ENCODE measurements at places on chromosomes 5 and 9.

DNA sequence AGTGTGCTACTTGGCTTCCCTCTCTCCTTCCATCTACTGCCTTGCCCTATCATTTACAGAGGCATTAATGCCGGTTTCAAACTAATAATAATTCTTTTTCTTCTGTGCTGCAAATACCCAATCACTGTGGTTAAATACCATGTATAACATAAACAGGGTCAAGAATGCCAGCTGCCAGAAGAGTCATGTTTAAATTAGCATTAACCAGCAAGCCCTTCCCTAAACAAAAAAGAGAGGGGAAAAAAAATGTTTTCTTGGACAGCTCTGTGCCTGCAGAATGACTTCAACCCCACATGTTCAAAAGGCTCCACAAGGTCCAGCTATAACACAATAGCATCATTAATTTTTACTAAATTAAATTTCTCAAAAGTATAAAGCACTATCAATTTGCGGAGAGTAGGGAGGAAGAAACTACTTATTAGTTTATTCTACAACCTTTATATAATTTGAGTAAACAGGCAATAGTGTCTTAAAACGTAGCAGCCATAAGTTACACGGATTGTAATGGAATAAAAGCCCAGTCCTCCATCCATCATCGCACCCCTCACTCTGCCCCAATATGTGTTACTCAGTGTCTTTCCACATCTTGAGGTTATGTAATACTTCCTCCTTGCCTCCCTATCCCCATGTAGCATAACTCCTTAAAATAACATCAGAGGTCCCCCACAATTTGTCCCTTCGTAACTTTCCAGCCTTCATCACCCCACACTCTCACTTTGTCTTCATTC, 3.9 kb downstream of the LPAR1 start:
- no peak for DNase-seq

- no peak for DNase-seq
These were observed 14.9 kb downstream of the BRD3 start for GRCh38 chr9:134052941-134053340.

DNA sequence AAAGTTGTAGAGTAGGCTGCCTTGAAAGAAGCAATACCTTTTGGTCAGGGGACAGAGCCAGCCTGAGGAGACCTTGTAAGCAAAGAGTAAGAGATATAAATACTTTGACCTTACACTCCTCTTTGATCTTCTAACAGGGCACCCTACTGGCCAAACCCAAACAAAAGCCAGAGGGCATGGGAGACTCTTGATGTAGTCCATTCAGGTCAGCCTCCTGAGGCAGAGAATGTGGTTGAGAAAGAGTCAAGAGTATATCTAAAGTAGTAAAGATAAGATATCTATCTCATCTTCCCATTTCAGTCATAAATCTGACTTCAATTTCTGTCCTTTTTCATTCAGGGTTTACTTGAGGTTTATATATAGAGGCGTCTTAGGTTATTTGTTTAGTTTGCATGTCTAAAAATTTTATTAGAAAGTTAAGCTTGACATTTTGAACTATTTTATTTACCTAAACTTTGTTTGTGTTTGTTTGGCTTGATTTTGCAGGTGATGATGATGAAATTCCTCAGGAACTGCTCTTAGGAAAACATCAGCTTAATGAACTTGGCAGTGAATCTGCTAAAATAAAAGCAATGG, 125.7 kb downstream of the NIPBL start:
- no peak for DNase-seq

GRCh38 chr5:168106008-168106761, 185.3 kb upstream of the WWC1 start:
- no peak for DNase-seq

DNA sequence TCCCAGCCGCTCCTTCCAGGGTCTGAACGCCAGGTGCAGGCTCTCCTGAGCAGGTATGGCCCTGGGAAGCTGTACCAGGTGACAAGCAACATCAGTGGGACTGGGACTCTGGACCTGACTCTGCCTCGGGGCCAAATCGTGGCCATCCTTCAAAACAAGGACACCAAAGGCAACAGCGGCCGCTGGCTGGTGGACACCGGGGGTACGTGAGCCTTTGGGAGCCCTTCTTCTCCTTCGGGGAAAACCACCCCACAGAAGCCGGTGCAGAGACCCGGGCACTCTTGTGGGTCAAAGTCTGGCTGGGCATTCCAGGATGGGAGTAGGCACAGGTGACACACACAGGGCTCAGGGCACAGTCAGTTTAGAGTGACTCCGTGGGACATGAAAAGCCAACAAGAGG, 45.8 kb downstream of the ARHGEF37 start:
- no peak for DNase-seq

DNA sequence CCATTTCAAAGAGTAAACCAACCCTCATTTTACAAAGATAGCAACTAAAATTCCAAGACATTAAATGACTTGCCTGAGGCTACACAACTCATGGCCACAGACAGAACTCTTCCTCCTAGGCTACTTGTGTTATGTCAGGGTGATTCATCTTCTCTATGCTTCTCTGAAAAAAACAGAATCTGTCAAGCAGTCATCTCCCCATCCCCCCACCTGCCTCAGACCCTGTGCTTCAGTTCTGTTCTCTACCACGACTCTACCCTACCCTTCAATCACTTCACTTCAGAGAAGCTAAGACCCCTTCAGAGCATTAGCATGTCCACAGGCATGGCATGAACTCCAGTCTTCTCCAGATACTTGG, 277.7 kb upstream of the PTGER4 start:
- DNase-seq, result no peak

- DNase-seq, result no peak
These were observed 141.8 kb upstream of the GNA14 start for GRCh38 chr9:77789891-77790290.

DNA sequence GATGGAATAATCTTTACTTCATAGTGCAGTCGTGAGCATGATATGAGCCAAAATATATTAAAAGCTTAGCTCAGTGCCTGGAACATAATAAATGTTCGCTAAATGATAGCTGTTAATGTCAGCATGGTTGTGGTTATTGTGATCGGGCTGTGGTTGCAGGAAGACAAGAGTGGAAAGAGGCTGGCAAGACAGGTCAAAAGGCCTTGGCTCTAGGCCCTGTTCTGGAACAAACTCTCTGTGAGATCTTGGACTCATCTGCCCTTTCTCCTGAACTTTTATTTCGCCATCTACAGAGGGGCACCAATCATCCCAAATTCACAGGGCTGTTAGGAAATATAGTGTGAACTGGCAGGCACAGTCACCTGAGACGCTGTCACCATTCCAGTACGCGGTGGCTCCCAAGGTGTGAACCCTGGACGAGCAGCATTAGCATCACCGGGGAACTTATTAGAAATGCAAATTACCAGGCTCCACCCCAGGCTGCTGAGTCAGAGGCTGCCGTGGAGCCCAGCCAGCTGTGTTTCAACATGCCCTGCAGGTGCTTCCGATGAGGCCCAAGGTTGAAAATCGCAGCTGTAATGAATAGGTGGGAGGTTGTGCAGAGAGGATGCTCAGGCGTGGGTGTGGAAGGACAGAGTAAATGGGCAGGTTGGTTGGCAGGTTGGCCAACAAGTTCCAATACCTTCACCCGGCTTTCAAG, 50.2 kb upstream of the SAP30L start:
- DNase-seq, result no peak

GRCh38 chr9:7790022-7790818, 9.4 kb downstream of the DMAC1 start:
- no peak for DNase-seq

All from right renal cortex interstitium (tissue), 3 donors.